Non-pigmented ciliary epithelial cell (primary cell): ENCODE measurements at places on chromosomes 3 and 15.

DNA sequence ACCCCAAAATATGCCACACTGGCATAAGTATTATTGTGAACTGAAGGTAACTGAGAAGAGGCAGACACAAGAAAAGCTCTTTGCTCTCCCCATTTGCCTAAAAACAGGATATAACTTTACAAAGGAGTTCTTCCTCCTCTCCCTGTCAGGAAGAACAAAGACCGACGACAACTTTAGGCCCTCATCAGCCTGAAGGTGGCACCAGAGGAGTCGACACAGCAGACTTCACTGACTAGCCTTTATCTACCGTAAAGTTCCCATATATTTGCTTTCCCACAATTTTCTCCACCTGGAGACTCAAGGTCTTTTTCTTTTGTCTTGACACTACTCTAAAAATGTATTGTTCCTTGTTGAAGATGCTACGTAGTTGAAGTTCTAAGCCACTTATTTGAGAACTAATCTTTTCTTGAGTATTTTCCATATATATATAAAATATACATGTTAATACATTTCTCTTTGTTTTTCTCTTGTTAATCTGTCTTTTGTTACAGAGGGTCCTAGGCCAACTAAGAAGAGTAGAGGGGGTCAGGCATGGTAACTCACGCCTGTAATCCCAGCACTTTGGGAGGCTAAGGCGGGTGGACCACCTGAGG, 16.2 kb upstream of the XIRP1 start:
- no peak for DNase-seq

GRCh38 chr3:185308126-185308754, 54.4 kb upstream of the EHHADH start:
- DNase-seq: no peak

GRCh38 chr15:78266806-78267205, 2.4 kb downstream of the DNAJA4 start:
- no peak for DNase-seq

DNA sequence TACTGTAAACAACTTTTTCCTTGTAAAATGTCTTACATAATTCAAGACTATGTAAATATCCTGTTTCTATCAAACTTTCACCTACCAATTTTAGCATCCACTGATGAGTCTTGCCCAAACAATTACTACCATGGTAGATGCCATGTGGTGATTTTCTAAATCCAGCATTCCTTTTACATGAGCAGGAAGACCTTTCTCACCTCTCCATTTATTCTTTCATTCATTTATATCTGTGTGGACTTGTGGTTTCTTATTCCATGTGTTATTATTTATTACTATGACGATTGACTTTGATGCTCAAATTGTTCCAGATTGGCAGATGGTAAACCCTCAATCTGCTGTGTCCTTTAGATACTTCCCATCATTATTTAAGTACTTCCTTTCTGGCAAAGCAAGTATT, 62.4 kb downstream of the IFT57 start:
- no peak for DNase-seq

GRCh38 chr3:196326936-196327335, 8.9 kb upstream of the DYNLT2B start:
- no peak for DNase-seq

DNA sequence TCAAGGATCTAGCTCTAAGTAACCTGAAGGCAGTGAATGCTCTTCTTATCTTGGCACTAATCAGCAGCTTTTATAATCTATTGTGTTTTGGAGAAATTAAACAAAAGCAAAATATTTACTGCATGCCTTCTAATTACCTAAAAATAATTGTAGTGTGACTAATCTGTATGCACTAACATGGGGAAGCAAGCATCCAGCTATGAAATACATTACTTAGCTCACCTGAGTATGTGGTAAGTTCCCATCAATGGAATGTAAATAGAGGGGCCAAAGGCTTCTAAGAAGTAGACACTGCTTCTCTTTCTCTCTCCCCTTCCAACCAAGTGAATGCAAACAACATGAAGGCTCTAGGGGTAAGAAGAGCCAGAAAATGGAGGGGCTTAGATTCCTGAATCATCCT, 165.6 kb downstream of the STAG1 start:
- DNase-seq: no peak

- DNase-seq: no peak
Measured at GRCh38 chr3:27666708-27667107, 55.4 kb downstream of the EOMES start.

GRCh38 chr3:78979028-78979427, 788.8 kb downstream of the ROBO1 start:
- no peak for DNase-seq

- DNase-seq: no peak
Measured at GRCh38 chr3:108552267-108553159, 36.7 kb downstream of the CIP2A start.
